MM.1S (cell line): ENCODE measurements at places on chromosomes 2 and 18.

GRCh38 chr2:52115750-52116149 lies 1083.8 kb upstream of the NRXN1 start:
- no peaks in the 10 kb centered on the region for H3K36me3 ChIP-seq
- H3K27ac ChIP-seq = no peak overlapping the region
- H3K27me3 ChIP-seq = no peaks in the 10 kb centered on the region

DNA sequence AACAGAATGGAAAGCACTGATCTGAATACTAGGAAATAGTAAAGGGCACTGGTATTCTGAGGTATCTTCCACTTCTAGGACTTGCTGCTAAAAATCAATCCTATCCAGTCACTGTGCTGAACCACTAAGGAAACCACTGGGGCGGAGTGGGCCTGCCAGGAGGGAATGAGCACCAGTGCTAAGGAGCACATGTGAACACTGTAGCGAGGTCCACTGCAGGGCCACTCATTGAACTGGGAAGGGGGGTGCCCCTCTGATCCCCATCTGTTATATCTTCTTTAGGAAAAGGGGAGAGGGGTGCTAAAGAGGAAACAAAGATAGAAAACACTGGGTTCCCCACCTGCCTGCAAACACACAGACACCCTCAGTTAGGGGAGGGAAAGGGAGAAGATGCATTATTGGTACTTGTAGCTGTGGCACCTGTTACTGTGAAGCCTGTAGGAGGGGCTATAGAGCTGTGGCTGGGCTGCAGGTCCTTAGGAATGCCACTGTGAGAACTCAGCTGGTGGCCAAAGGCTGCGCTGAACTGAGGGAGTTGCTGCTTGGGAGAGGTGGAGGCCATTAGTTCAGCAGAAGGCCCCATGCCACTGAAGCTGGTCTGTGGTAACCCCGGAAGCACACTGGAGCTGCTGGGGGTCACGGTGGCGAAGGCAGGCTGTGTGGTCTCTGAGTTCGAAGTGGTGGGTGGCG lies 81.8 kb downstream of the INO80D start:
- no peak overlapping the region for H3K27ac ChIP-seq
- no peaks in the 10 kb centered on the region for H3K4me1 ChIP-seq
- no peaks in the 10 kb centered on the region for H3K27me3 ChIP-seq
- H3K36me3 ChIP-seq = peaks cover 14% of the 10 kb centered on the region; the same call in 1 of the 2 replicates
- H3K4me3 ChIP-seq = no peak overlapping the region

- H3K36me3 ChIP-seq = no peaks in the 10 kb centered on the region
- peak overlapping the region; percentile 47 for H3K4me3 ChIP-seq
- H3K4me1 ChIP-seq = peaks cover 23% of the 10 kb centered on the region
- peak overlapping the region; percentile 51; the same call in 1 of the 2 replicates for H3K27ac ChIP-seq
- peak; percentile 87 for DNase-seq
Observed at GRCh38 chr2:104043864-104044263, 810.1 kb upstream of the POU3F3 start.

- H3K27me3 ChIP-seq = no peaks in the 10 kb centered on the region
- H3K36me3 ChIP-seq = no peaks in the 10 kb centered on the region
- H3K4me1 ChIP-seq = no peaks in the 10 kb centered on the region
- no peak for DNase-seq
Observed at GRCh38 chr2:55705027-55705653, 11.5 kb upstream of the PNPT1 start.

DNA sequence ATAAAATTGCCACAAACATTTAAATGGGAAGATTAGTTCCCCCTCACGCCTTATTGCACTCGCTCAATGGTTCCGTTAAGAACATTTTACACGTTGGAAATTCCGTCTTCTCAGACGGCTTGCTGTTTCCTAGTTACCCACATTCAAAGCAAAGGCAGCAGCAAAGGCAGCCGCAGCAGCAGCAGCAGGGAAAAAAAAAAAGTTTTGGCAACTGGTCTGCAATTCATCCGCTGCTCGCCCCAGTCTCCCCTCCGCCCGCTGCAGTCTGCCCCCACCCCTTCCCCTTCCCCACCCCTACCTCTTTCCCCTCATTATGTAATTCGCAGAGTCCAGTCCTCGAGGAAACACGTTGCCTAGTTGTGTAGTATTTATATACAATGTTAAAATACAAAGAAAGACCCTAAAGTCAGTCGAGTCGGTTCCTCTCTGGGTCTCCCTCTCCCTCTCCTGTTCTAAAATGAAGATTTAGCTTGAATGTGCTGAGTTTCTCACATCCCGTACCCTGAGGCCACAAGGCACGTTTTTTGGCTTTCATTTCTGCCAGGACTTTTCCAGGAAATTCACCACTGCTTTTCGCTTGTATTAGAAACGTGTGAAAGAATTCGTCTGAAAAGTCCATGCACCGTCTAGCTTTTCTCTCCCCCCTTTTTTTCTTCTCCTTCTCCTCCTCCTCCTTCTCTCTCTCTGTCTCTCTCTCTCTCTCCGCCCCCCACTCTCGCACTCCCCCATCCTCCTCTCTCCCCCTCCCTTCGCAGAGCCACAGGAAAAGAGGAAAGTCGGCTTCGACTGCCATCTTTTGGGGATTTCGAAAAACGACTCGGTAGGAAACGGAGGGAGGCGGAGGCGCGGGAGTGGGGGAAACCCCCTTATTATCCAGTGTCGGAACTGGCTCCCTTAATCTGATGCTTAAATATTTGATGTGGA lies 140.0 kb downstream of the MEIS1 start:
- no peaks in the 10 kb centered on the region for H3K27me3 ChIP-seq
- H3K4me3 ChIP-seq = no peak overlapping the region
- no peaks in the 10 kb centered on the region for H3K4me1 ChIP-seq
- DNase-seq = no peak
- H3K36me3 ChIP-seq = no peaks in the 10 kb centered on the region

DNA sequence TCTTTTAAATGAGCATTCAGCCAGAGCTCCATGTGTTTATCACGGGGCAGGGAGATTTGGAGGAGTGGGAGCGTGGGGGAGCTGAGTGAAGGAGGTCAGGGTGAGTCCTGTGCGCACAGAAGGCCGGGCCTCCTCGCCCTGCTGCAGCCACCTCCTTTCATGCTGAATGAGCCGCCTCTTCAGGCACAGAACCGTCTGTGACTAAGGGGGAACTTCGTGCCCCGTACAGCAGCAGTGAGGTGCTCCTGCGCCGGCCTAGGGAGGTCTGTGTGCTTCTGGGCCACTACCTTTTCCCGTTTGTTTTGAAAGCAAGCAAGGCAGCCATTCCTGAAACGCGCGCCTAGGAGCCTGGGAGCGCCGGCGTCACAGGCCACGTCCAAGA lies 27.1 kb upstream of the ZNF516 start:
- H3K4me3 ChIP-seq = no peak overlapping the region
- no peak for DNase-seq
- no peaks in the 10 kb centered on the region for H3K36me3 ChIP-seq
- no peaks in the 10 kb centered on the region for H3K4me1 ChIP-seq
- no peak overlapping the region for H3K27ac ChIP-seq
- H3K27me3 ChIP-seq = no peaks in the 10 kb centered on the region

GRCh38 chr2:65922030-65922429 lies 489.6 kb upstream of the SPRED2 start:
- DNase-seq = peak; percentile 96
- H3K4me1 ChIP-seq = peaks cover 30% of the 10 kb centered on the region
- H3K4me3 ChIP-seq = peak overlapping the region; percentile 25

DNA sequence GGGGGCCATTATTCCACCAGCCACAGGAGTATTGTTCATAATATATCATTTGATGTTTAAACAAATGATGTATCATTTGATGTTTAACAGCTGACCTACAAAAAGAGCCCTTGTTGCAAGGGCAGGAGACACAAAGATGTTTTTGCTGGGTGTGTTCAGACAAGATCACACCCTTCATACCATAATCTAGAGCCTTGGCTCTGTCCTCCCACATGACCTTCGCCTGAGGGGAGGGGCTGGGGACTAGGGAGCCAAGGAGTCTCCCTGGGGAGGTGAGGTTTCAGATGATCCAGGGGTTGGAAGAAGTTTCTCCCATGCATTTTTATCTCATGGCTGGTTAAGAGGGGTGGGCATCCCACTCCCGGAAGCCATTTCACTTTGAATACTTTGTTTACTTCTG lies 33.5 kb downstream of the CDC42EP3 start:
- H3K36me3 ChIP-seq = no peaks in the 10 kb centered on the region; the same call in 1 of the 2 replicates
- H3K4me1 ChIP-seq = no peaks in the 10 kb centered on the region
- no peak for DNase-seq
- H3K27ac ChIP-seq = no peak overlapping the region
- no peaks in the 10 kb centered on the region for H3K27me3 ChIP-seq
- H3K4me3 ChIP-seq = no peak overlapping the region

- no peak overlapping the region for H3K27ac ChIP-seq
- DNase-seq = no peak
- H3K27me3 ChIP-seq = no peaks in the 10 kb centered on the region
- no peaks in the 10 kb centered on the region for H3K36me3 ChIP-seq
- H3K4me3 ChIP-seq = no peak overlapping the region
- H3K4me1 ChIP-seq = no peaks in the 10 kb centered on the region
Observed at GRCh38 chr2:237790353-237790752, 8.2 kb upstream of the RBM44 start.

GRCh38 chr2:33598561-33599174 lies 431 bp downstream of the FAM98A start:
- peak; percentile 52 for DNase-seq
- no peaks in the 10 kb centered on the region for H3K27me3 ChIP-seq
- H3K27ac ChIP-seq = peak overlapping the region; percentile 61
- peak overlapping the region; percentile 98 for H3K4me3 ChIP-seq
- H3K36me3 ChIP-seq = peaks cover 1% of the 10 kb centered on the region; the same call in 1 of the 2 replicates
- H3K4me1 ChIP-seq = peaks cover 5% of the 10 kb centered on the region

DNA sequence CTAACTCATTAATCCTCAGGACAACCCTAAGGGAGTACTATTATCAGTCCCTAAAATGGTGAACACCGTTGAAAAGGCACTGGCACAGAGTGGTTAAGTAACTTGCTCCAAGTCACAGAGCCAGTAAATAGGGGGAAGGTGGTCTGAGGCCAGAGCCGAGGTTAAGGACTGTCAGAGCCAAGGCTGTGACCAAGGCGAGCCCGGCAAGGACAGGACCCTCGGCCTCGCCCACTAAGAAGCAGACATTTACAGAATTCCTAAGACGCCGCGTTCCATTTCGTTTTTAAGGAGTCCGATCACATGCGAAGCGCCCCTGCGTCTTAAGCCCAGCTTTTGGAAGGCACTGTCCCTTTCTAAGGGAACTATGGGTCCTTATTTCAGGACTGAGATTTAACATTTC lies 1.1 kb downstream of the PDIA6 start:
- H3K4me1 ChIP-seq = peaks cover 23% of the 10 kb centered on the region
- H3K27ac ChIP-seq = peak overlapping the region; percentile 77; the same call in 1 of the 2 replicates
- DNase-seq = no peak
- peak overlapping the region; percentile 79 for H3K4me3 ChIP-seq
- peaks cover 3% of the 10 kb centered on the region; the same call in 1 of the 2 replicates for H3K36me3 ChIP-seq
- H3K27me3 ChIP-seq = 0 out of 2 replicates have a peak, but pooled peaks cover 3% of the 10 kb centered on the region

DNA sequence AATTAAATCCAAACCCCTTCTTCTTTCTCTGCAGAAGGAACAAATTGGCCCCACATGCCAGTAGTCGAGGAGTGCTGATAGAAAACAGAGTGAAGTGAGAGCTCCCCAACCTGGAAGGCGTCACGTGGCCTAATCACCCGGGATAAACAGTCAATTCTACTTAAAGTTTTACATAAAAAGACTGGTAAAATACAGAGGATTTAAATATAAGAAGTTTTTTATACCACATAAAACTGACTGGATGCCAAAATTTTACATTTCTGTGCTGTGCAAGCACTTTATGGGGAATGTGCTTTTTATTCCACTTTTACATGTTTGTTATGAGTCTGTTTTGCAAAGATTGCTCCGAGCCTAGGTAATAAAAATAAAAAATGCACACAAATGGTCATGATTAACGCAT lies 1586.8 kb upstream of the ACVR2A start:
- H3K27ac ChIP-seq = no peak overlapping the region
- peaks cover 12% of the 10 kb centered on the region for H3K4me1 ChIP-seq
- no peaks in the 10 kb centered on the region for H3K36me3 ChIP-seq
- no peak for DNase-seq

DNA sequence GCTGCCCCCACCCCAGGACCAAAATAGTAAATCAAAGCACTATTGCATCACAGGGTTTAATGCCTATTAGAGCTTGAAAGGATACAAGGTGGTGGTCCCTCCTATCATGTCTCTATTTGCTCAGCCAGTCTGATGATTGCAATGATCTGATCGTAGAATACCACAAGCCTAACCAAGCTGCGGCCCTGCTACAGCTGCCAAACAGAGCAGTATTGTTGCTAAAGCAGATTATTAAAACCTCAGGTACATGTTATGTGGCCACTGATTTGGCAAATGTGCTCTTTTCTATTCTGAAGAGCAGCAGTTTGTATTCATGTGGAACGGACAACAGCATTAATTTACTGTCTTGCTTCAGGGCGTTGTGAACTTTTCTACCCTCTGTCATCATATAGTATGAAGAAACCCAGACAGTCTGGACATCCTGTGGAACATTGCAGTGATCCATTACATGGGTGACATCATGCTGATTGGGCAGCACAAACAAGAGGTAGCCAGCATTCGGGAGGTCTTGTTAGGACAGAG lies 8.4 kb upstream of the VAPA start:
- H3K4me3 ChIP-seq = no peak overlapping the region
- no peaks in the 10 kb centered on the region for H3K27me3 ChIP-seq
- H3K27ac ChIP-seq = no peak overlapping the region
- H3K4me1 ChIP-seq = no peaks in the 10 kb centered on the region
- no peak for DNase-seq
